Activated CD8-positive, alpha-beta memory T cell treated with anti-CD3 and anti-CD28 coated beads, Interleukin-2, amount 10 ng/mL, durations not matched to agents 7 days and 5 days (primary cell): ENCODE measurements at places on chromosomes 4 and X. TPM values are rescaled to one million over a fixed set of nuclear protein-coding genes. Genes with fewer than 3 reads are reported as not detected.

DNA sequence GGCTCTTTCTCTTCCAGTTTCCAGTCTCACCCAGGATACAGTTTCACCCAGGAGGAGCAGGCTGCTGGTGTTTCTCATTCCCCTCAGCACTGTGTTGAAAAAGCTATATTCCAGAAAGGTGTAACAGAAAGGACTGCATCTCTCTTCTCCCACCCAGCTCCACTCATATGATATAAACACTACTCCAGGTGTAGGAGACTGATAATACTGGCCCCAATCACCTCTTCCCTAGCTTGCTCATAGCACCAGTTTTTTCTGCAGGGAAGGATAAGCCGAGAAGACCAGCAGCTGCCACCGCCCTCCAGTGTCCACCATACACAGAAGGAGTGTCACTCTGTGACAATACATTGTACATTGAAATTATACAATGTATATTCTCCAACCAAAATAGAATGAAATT is 105.5 kb upstream of the STK26 start:
- H3K27ac ChIP-seq = no peak overlapping the region
- no peaks in the 10 kb centered on the region for H3K27me3 ChIP-seq
- no peaks in the 10 kb centered on the region for H3K36me3 ChIP-seq
- no peak overlapping the region for H3K4me3 ChIP-seq
- no peaks in the 10 kb centered on the region for H3K4me1 ChIP-seq

DNA sequence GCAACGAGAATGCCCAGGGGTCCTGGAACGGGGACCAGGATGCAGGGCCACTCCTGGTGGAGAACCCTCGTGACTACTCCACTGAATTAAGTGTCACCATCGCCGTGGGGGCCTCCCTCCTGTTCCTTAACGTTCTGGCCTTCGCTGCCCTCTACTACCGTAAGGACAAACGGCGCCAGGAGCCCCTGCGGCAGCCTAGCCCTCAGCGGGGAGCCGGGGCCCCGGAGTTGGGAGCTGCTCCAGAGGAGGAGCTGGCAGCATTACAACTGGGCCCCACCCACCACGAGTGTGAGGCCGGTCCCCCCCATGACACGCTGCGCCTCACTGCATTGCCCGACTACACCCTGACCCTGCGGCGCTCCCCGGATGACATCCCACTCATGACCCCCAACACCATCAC is 24.9 kb downstream of the NLGN3 start:
- H3K4me3 ChIP-seq = no peak overlapping the region
- peaks cover 19% of the 10 kb centered on the region for H3K36me3 ChIP-seq
- H3K4me1 ChIP-seq = peaks cover 2% of the 10 kb centered on the region
- no peak overlapping the region for H3K27ac ChIP-seq
- no peak for DNase-seq

PABPC5 gene
- not detected for total RNA-seq

IL2 gene
- not detected for total RNA-seq

GRCh38 chr4:182895791-182896292 is 21.3 kb downstream of the DCTD start:
- no peak overlapping the region for H3K4me3 ChIP-seq
- H3K4me1 ChIP-seq = no peaks in the 10 kb centered on the region
- peaks cover 31% of the 10 kb centered on the region for H3K36me3 ChIP-seq
- no peaks in the 10 kb centered on the region for H3K27me3 ChIP-seq

DNA sequence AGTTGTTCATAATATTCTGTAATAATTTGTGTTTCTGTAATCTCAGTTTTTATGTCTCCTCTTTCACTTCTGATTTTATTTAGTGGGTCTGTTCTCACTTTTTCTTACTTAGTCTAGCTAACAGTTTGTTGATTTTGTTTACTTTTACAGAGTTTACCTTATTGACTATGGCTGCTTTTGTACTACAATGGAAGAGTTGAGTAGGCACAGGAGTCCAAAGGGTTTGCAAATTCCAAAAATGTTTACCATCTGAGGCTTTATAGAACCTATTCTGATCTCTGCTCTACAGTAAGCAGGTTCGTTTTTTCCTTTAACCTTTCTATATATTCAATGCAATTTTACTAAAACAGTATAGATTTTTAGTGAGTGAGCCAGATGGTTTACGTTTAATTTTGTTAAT is 55.1 kb downstream of the UGT2B17 start:
- DNase-seq = no peak
- H3K36me3 ChIP-seq = no peaks in the 10 kb centered on the region
- H3K27ac ChIP-seq = no peak overlapping the region

DNA sequence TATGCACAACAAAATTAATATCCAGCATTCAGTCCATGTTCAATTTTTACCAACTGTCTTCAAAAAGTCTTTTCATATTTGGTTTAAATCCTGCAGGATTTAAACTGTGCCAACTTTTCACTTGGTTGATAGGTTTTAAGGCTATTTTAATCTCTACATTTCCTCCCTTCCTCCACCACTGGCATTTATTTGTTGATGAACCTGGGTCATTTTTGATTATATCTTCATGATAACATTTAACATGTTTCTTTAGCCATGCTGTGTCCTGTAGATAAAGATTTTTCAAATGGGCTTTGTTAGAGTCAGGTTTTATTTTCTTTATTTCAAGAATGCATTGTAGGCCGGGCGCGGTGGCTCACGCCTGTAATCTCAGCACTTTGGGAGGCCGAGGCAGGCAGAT is 216.4 kb downstream of the ARHGAP10 start:
- no peak overlapping the region for H3K27ac ChIP-seq
- no peak for DNase-seq
- H3K4me3 ChIP-seq = no peak overlapping the region
